WTC11 (cell line): ENCODE measurements at places on chromosomes 11 and 22.

- H3K27me3 ChIP-seq = no peaks in the 10 kb centered on the region
- no peak for DNase-seq
- peaks cover 3% of the 10 kb centered on the region for H3K4me1 ChIP-seq
- no peak overlapping the region for H3K27ac ChIP-seq
These were observed 21.1 kb upstream of the TTLL12 start for GRCh38 chr22:43207849-43208702.

DNA sequence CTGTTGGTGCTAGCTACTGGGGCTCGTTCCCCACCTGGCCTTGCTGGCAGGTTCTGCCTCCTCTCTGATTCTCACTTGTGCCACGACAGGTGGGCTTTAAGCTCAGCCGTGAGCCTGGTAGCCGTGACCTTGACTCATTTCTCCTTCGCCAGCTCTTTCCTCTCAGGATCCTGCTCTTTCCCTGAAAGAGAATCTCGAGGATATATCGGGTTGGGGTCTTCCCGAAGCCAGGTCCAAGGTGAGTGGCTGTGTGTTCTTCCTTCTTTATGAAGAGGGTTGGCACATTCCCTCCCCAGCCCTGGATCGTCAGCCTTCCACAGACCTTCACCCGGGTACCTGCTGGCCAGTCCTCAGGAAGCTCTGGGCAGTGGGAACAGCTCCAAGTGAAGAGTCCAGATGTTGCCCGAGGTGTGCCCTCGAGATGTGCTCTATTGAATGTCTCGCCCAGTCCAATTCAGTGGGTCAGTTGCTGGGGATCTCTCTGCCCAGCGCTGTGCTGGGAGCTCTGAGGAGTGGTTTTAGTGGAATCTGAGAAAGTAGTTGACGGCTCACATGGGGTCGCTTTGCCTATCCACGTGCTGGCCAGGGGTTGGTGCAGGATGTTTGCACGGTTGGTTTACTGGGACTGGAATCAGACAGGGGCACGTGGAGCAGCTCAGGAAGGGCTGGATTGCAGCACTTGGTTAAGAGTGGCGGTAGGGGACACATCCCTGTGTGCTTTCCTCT is 1.4 kb downstream of the ZNF74 start:
- no peak for DNase-seq
- peaks cover 39% of the 10 kb centered on the region for H3K4me1 ChIP-seq
- H3K27me3 ChIP-seq = no peaks in the 10 kb centered on the region; the same call in none of the 2 replicates
- 0 out of 2 replicates have a peak overlapping the region, but pooled peaks have one; percentile 19 for H3K27ac ChIP-seq
- H3K36me3 ChIP-seq = peaks cover 20% of the 10 kb centered on the region
- peak overlapping the region; percentile 87 for H3K4me3 ChIP-seq

DNA sequence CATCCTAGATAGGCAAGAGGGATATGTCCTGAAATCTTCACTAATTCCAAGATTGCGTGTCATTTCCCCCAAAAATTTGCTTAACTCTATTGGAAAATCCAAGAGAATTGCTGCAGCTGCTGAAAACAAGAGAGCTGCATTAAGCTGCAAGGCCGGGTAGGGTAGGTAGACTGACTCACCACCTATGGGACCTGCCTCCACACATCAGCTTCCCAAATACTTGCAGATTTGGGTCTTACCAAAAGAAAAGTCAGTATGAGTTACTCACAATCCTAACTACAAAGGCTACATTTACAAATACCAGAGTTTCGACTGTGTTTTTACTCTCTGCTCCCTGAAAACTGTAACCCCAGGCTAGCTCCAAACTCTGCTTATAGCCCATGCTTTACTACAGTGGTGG is 142.5 kb upstream of the TEAD1 start:
- no peak overlapping the region for H3K27ac ChIP-seq

GRCh38 chr22:36977947-36978660 is 41.1 kb downstream of the TST start:
- H3K27ac ChIP-seq = no peak overlapping the region
- peaks cover 15% of the 10 kb centered on the region for H3K27me3 ChIP-seq
- H3K4me1 ChIP-seq = peaks cover 13% of the 10 kb centered on the region
- peak; percentile 91 for DNase-seq
- H3K4me3 ChIP-seq = peak overlapping the region; percentile 77

DNA sequence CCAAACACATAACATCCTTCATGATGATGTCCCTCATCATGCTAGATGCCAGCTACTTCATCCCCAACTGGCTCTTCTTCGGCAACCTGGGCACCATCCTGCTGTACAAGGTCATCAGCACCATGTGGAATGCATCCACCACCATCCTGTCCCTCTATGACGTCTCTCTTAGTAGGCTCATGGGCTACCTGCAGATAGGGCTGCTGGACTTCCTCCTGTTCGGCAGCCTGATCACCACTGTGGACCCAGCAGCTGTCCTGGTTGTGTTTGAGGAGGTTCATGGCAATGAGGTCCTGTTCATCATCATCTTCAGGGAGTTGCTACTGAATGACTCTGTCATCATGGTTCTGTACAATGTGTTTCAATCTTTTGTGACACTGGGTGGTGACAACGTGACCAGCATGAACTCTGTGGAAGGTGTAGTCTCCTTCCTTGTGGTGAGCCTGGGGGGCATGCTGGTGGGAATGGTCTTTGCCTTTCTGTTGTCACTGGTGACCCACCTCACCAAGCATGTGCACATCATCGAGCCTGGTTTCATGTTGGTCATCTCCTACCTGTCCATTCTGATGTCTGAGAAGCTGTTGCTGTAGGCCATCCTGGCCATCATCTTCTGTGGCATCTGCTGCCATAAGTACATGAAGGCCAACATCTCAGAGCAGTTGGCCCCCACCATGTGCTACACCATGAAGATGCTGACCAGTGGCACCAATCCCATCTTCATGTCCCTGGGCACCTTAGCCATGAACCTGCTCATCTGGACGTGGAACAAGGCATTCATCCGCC is 120.7 kb upstream of the SERPIND1 start:
- H3K36me3 ChIP-seq = no peaks in the 10 kb centered on the region
- no peak overlapping the region for H3K4me3 ChIP-seq
- no peaks in the 10 kb centered on the region for H3K4me1 ChIP-seq

GRCh38 chr11:68525930-68526329 is 65.4 kb downstream of the PPP6R3 start:
- H3K27ac ChIP-seq = peak overlapping the region; percentile 26; the same call in 1 of the 2 replicates
- H3K27me3 ChIP-seq = no peaks in the 10 kb centered on the region
- H3K4me3 ChIP-seq = no peak overlapping the region
- no peak for DNase-seq
- H3K36me3 ChIP-seq = peaks cover 62% of the 10 kb centered on the region

GRCh38 chr11:69707176-69707575 is 3.4 kb upstream of the FGF19 start:
- no peaks in the 10 kb centered on the region for H3K36me3 ChIP-seq
- H3K4me3 ChIP-seq = no peak overlapping the region
- no peak overlapping the region; the same call in 1 of the 2 replicates for H3K27ac ChIP-seq
- H3K4me1 ChIP-seq = peaks cover 46% of the 10 kb centered on the region

GRCh38 chr11:59756558-59756840 is 1.3 kb downstream of the STX3 start:
- no peak for DNase-seq

DNA sequence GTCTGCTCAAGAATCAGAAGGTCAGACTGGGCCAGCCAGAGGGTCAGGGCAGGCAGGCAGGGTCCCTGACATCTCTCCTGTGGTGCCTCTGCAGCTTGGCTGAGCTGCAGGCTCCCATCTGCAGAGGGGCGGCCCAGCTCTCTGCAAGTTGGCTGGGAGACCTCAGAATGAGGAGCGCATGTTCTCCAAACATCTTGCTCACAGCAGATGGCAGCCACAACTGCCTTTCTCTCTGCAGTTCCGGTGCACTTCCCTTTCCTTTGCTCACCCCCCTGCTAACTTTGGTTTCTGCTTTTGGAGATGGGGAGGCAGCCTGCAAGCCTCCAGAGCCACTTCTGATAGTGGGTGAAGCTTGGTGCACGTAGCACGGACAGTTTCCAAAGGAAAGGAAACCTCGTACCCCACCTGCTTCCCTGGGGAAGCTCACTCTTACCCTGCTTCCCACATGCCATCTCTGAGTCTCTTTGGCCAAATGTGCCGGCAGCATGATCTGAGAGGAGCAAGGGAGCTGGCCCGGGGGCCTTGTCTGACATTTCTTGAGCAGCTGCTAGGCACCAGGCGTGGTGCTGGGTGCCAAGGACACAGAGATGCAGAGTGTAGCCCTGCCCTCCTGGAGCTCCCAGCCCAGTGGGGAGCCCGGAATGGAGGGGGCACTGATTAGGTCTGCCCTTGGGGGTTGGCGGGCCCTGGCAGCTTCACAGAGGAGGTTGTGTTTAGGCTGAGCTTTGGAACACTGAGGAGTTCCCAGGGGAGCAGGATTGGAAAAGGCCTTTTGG is 18.2 kb downstream of the DAGLA start:
- no peaks in the 10 kb centered on the region for H3K36me3 ChIP-seq
- no peak overlapping the region for H3K4me3 ChIP-seq
- peaks cover 45% of the 10 kb centered on the region for H3K4me1 ChIP-seq
- no peak for DNase-seq
- H3K27ac ChIP-seq = 0 out of 2 replicates have a peak overlapping the region, but pooled peaks have one; percentile 23

GRCh38 chr11:116478669-116479668 is 293.8 kb downstream of the BUD13 start:
- peaks cover 4% of the 10 kb centered on the region for H3K4me1 ChIP-seq
- no peak overlapping the region for H3K27ac ChIP-seq
- DNase-seq = no peak

DNA sequence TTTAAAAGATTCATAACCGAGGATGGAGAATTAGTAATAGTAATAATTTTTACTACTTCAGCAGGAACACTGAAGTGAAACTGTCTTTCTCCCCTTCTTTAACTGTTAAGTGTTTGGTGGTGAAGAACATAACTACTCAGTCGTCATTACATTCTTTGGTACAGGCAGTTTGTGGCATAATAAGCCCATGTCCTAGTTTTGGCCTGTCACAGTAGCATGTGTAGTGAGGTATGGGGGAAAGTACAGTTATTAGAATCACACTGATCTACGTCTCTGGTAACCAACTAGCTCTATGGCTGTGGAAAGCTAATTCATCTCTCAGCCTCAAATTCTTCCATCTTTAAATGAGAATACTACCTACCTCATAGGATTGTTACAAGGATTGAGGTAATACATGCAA is 71.8 kb downstream of the RBFOX2 start:
- no peaks in the 10 kb centered on the region for H3K27me3 ChIP-seq
- no peak overlapping the region for H3K4me3 ChIP-seq
- H3K36me3 ChIP-seq = no peaks in the 10 kb centered on the region
- H3K4me1 ChIP-seq = peaks cover 32% of the 10 kb centered on the region
- 0 out of 2 replicates have a peak overlapping the region, but pooled peaks have one; percentile 31 for H3K27ac ChIP-seq
